ENCODE measurements at places on chromosomes 2 and 18.

DNA sequence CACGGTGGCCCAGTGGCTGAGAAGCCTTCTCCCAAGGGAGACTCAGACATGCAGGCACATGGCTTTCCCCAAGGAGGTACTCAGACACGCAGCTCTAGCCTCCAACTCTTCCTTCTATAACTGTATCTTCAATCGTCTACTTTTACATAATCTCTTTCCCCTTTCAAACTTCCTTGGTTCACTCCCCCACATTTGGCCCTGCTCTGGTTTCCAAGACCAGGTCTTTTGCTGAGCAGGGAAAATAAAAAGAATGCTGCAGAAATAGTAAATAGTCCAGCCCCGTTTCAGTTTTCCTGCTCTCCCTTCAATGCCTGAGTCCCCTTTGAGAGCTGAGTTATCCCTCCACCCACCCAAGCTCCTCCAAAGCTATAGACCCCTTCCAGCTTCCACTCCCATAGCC is 635.0 kb downstream of the ARHGAP15 start:
- no peak for DNase-seq

DNA sequence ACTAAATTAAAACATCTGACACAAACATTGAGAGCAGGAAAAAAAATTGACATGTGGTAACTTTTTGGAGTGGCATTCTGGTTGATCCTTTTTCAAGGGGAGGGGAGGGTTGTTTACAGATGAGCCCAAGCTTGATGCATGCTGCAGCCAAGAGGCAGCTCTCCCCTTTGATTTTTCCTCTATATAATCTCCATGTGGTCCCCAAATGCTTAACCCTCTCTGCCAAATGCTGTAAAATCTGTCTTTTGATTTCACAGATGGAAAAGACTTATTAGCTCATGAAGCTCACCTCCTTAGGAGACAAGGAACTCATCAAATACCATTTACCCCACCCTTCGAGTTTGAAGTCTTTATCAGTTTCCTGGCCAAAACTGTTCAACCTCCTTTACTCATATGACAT is 623.0 kb downstream of the NRXN1 start:
- no peak for DNase-seq

DNA sequence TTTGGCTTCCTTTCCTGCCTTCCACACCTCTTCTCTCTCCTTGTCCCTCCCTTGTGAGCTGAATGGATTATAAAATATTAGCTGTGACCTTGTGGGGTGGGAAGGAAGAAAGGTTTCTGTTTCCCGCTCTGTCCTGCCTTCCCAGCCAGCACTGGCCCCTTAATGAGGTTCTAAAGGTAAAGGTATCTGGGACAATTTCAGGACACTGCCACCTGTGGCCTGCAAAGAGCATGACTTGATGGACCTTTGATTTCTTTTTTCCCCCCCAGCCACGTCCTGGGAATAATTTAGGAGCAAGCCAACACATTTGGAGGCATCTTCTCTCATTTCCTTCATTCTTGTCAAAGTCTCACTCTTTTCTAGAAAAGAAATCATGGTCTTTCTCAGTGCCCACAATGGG is 246.7 kb upstream of the EPAS1 start:
- DNase-seq: no peak

GRCh38 chr2:174608866-174609214 is 11.2 kb upstream of the WIPF1 start:
- DNase-seq: no peak

- DNase-seq: peak; percentile 39
Measured at GRCh38 chr2:42196403-42197267, 27.5 kb downstream of the EML4 start.

DNA sequence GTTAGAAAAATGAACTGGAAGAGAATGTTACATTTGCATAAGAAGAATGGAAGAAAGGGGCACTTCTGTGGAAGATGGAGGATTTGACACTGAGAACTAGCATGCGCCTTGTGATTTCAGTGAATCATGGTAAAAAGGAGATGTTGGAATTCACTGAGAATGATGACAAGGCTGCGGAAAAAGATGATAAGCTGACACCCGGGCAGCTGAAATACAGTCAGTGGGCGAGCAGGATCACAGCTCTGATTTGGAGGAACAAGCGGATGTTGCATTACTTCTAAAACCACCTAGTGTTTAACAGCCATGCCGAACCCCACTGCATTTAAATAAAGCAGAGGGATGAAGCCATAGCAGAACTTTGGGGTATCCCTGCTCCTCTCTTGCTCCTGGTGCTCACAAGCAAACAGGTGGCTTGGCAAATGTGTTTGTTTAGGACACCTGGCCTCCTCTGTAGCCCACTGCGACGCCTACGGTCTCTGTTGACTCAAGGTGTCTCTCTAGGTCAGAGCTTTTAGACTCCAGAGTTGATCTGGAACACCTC is 134.9 kb downstream of the NDUFA10 start:
- DNase-seq: no peak

DNA sequence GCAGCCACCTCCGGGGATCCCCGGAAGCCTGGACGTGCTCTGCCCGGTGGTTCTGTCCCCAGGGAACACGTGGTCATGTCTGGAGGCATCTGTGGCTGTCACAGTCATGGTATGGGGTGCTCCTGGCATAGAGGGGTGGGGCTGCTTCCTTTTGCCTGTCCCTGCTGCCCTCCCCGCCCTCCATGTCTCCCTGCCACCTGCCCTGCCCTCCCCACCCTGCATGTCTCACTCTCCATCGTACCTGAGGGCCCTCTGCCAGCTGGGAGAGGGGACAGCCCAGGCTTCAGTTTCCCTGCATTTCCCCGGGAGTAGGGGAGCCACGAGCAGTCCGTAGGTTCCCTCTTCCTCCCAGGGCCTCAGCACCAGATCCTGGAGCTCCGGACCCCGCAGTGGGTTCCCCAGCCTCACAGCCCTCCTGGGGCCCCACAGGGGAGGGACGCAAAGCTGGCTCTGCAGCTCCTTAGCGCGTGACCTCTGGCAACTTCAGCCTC is 90.0 kb upstream of the CTDP1 start:
- no peak for DNase-seq

- DNase-seq: no peak
Measured at GRCh38 chr2:24948506-24948905, 23.2 kb downstream of the DNAJC27 start.

DNA sequence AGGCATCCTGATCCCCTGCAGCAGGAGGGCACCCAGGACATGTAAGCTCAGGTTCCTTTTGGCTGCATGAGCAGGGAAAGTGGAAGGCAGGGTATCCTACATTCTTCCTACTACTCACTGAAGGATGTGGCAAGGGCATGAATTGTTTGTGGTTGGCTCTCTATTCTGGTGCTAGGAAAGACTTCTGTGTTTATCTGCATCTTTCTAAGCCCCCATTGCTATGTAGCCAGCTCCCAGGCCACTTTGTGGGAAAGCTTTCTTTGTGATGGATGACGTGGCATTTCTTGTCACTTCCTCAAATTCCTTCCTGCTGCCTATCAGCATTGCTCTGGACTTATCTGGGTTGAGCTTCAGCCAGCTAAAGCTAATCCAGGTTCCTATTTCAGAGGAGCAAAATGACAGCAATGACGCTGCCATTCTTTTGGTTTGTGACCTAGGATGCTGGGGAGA is 46.2 kb downstream of the MEIS1 start:
- DNase-seq: no peak

DNA sequence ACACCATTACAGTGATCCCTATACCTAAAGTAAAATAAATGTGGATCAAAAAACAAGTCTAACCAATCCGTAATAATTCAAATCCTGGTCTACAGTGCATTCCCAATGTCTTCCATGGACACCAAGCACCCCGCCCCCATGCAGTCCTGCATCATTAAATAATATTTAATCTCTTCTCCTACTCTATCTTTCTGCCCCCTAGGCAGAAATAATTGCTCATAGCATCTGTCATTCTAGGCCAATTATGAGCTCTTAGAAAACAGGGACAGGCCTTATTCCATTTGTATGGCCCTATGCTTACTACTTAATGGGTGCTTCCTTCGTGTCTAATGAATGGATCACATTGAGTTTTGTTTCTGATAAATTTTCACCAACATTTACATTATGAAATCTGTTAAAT is 66.4 kb downstream of the PAX3 start:
- DNase-seq: no peak

- no peak for DNase-seq
Measured at GRCh38 chr2:100741880-100742276, 78.1 kb upstream of the NPAS2 start.

DNA sequence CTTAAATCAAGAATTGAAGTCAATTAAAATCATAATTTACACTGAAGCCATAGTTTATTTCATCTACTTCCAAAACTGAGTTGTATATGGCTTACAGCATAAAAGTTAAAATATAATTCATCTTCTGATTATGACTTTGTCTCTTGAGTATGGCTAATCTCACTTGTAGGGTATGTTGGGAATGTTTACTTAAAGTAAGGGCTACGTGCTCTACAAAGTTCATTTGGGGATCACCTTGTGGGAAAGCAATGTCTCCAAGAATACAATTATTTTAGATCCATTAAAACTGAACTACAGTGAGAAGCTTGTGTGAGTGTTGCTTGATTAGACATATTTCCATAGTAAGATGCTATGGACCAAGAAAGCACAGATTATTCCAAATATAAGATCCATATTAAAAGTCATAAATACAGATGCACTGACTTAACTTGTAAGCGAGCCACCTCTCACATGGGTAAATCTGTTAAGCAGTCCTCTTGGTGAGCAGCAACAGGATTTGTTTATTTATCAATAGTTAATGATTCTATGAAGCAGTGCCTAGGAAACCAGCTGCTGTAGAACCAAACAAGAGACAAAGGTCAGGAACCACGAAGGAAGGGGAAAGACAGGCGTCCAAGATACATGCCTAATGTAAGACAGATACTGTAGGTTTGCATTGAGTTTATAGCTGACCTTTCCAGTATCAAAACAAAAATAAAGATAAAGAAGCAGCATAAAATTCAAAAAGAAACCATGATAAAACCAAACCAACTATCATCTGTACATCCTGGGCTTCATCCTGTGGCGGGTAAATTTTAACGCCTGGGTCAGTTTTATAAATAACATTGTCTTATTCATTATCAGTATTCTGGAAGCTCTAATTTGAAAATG is 24.8 kb downstream of the DSG4 start:
- DNase-seq: no peak

DNA sequence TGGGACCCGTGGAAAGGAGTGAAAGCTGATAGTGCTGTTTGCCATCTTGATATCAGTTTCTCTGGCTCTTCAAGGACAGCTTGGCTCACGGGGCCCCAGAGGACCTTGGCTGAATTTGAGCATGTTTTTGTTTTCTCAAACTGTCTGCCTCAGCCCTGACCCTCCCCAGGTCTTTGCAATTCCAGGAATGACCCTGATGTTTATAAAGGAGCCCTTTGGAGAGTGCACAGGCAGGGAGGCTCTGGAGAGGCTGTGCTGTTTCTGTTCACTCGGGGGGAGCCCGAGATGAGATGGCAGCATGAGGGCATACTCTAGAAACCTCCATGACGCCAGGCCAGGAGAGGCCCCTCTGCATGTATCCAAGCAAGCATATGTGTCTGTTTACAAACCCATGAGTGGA is 16.4 kb downstream of the IGFBP2 start:
- DNase-seq: no peak

DNA sequence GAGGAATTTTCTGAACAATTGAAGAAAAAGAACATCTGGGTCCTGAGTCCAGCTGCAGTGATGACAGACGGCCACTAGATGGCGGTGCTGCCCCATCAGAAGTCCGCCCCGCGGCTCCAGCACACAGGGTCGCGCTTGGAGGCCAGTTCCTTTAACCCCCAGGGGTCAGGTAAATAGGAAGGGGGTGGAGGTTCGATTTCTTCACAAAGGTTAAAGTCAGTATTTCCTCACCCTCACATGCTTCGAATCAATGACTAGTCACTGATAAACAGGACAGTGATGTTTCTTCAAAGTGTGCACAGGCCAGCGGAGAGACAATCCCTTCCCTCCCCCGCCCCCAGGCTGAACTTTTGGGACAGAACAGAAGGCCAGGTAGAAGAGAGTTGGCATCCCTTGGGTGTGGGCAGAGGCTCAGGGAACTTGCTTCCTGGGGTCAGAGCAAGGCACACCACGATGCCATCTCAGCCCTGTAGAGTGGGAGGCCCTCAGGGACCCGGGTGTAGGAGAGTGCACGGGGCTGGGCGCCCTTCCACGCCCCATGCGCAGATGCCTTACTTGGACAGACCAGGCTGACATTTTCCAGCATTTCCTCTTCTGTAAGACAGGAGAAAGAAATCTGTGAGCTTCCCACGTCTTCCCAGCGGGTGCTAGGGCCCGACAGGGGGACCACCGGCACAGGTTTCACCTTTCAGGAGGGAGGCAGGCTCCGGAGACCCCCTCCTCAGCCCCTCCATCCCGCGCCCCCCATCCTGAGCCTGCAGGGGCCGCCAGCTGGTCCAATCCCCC is 722 bp downstream of the APOB start:
- DNase-seq: peak; percentile 53

DNA sequence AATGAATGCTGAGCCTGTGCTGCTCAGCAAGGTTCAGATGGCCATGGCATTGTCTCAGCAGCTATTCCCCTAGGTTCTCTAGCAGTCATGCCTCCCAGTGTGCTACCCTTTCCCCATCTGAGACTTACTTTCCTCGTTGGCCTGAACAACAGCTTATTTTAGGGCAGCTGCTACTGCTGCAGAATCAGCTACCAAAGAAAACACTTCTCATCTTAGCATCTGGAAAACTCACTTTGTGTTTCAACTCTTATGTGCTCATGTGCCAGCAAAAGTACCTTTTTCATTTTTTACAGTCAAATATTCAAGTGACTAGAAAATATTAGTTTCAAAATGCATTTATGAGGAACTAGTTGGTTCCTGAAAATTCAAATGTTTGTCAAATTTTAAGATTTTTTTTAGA is 60.4 kb upstream of the ZNF397 start:
- no peak for DNase-seq

GRCh38 chr18:67517444-67517765 is 885 bp upstream of the DSEL start:
- no peak for DNase-seq

GRCh38 chr2:101205521-101206479 is 46.9 kb upstream of the CNOT11 start:
- DNase-seq: peak; percentile 18
